ENCODE measurements at places on chromosomes 6 and 20.

GRCh38 chr6:158311193-158311592 lies 1.1 kb upstream of the TULP4 start:
- no peak for DNase-seq

DNA sequence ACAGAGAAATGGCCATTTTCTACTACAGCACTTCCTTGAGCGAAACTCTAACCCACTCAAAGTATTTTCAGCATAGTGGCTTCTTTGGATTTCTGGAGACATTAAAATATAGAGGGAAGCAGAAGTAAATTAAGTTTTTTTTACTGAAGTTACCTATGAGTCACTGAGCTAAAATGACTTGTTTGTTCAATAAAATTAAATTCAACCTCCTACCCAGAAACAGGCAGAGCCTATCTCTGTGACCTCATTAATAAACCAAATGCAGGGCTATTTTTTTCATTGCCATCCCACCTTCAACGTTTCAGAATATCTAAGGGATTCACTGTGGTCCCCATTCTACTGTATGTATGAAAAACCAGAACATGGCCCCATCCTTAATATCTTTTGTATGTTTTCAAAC lies 133.0 kb downstream of the MTFR2 start:
- no peak for DNase-seq

DNA sequence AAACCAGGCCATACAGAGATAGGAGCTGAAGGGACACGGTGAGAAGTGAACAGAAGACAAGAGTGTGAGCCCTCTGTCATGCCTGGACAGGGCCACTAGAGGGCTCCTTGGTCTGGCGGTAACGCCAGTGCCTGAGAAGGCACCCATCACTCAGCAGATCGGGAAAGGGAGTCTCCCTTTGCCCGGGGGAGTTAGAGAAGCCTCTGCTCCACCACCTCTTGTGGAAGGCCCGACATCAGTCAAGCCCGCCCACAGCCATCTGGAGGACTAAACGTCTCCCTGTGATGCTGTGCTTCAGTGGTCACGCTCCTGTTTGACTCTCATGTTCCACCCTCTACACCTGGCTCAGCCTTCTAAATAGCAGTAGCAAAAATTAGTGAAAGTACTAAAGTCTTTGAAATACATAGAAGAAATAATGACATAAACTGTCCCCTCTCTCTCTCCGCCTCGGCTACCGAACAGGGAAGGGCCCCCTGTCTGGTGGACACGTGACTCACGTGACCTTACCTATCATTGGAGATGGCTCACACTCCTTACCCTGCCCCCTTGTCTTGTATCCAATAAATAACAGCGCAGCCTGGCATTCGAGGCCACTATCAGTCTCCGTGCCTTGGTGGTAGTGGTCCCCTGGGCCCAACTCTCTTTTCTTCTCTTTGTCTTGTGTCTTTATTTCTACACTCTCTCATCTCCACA lies 66.7 kb downstream of the RPP21 start:
- DNase-seq: no peak

GRCh38 chr20:17987988-17988387 lies 19.2 kb downstream of the MGME1 start:
- DNase-seq: no peak

DNA sequence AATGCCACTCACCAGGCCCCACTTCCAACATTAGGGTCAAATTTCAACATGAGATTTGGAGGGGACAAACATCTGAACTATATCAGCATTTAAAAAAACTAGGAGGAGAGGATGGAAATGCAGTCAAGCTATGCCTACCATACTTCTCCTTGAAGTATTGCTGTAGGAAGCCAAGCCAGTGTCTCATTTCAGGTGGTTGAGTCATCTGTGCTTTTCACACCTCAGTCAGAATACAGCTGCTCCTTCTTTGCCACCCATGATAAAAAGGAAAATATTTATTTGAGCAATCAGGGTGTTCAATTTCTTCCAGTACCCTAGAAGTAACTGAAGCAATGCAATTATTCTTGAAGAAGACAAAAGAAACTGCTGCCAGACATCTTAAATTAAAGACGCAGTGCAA lies 47.0 kb upstream of the EEF1E1 start:
- DNase-seq: no peak

GRCh38 chr20:52268184-52268749 lies 76.7 kb upstream of the ZFP64 start:
- DNase-seq: no peak

DNA sequence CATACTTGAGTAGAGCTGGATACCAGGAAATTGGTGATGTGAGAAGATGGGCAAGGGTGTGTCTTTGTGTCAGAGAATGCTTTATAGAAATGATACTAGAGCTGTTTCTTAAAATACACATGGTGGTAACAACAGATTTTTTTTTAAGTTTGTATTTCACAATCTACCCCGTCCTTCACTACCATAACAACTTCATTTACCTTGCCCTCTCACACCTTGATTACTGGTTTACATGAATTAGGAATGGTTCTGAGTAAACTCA lies 45.4 kb downstream of the RARS2 start:
- DNase-seq: no peak

GRCh38 chr6:20810727-20811108 lies 276.5 kb downstream of the CDKAL1 start:
- DNase-seq: no peak

- DNase-seq: no peak
These were observed 255.5 kb upstream of the RUNX2 start for GRCh38 chr6:45072673-45073072.

- DNase-seq: no peak
These were observed 77.5 kb upstream of the ESR1 start for GRCh38 chr6:151729829-151730495.

- no peak for DNase-seq
These were observed 67.4 kb downstream of the BTBD9 start for GRCh38 chr6:38572186-38572813.

- DNase-seq: no peak
These were observed 139.3 kb downstream of the CD164 start for GRCh38 chr6:109242925-109243324.

GRCh38 chr6:44275271-44275748 lies 5.1 kb downstream of the TMEM151B start:
- DNase-seq: no peak

DNA sequence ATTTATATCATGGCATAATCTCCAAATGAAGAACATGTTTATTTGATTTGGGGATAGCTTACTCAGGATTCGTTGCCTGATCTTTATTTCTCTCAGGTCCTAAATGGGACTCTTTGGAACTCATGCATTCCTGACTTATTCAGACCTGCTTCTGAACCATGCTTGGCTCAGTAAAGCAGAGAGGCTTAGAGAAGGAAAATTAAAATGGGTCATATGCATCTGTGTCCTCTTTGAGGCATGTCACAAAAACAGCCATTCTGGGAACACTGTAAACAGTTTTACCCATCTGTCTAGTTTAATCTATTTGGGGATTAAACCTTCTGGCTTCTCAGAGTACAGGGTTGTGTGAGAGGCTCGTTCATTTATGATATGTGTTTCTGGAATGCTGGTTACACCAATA lies 1017.3 kb downstream of the KIF16B start:
- DNase-seq: no peak

DNA sequence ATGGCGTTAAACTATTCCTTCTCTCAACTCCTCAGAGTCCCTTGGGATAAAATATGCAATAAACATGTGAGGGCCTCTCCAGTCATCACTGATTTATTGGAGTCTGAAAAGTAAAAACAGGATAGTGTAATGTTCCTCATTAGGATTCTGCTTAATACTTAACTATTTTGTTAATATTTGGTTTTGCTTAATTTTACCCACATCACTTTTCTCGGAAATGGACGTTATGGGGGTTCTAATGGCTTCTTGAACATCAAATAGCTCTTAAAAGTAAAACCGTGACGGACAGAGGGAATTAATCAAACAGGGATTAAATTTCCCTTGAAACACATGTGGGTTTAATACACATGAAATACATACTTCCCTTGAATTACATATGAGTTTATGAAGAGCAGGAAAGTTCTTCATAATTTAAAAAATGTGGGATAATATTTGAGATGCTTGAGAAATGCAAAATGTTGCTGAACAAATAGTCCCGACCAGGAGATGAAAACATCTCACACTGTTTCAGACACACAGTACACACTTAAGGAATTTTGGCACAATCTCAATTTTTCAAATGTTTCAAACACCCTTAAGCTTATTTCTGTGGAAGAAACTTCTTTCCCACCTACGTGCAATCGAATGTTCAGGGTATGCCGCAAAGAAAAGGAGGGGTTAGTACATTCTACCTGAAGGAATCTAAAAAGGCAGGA lies 38.4 kb upstream of the EIF2S2 start:
- no peak for DNase-seq

DNA sequence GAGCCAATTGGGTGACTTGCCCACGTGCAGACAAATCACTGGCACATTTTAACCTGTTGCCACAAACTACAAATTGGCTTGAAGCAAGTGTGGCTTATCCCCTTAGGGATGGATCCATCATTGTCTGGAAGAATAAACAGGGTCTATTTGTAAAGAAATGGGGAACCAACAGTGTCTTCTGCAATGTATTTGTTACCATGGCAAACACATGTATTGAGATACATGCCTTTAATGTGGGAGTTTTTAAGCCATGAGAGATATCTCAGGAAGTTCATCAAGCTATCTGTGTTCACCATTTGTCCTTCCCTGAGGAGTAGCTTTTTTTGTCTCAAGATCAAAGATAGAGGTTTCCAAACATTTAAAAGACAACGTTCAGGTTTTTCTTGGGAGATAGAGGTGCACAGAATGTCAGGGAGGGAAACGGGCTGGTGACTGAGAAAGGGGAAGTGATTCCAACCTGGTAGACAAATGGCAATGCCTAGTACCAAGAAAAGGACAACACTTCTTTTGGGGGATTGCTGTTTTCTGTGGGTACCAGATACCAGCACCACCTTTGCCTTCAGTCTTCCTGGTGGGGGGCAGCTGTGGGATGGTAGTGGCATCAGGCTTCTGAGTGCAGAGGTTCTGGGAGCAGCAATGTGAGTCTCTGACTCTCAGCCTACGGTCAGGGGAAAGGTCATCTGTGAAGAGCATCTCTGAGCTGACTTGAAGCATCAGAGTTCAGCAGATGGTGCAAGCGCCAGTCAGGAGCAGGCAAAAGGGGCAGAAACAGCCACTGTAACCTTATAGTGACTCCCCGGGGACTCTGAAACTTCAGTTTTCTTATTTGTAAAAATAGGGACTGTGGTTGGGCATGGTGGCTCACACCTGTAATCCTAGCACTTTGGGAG lies 20.1 kb upstream of the BCAS1 start:
- no peak for DNase-seq

- DNase-seq: no peak
These were observed 132.8 kb downstream of the ARID1B start for GRCh38 chr6:156910011-156910334.

- no peak for DNase-seq
These were observed 78.1 kb downstream of the UNC5CL start for GRCh38 chr6:40960742-40961430.

- DNase-seq: no peak
These were observed 30.1 kb downstream of the PIM1 start for GRCh38 chr6:37200085-37200484.

- no peak for DNase-seq
These were observed 42.8 kb downstream of the PFDN4 start for GRCh38 chr20:54250691-54251090.

GRCh38 chr6:130851026-130851425 lies 23.8 kb downstream of the SMLR1 start:
- no peak for DNase-seq

- no peak for DNase-seq
These were observed 220.8 kb upstream of the FOXA2 start for GRCh38 chr20:22805219-22805618.

DNA sequence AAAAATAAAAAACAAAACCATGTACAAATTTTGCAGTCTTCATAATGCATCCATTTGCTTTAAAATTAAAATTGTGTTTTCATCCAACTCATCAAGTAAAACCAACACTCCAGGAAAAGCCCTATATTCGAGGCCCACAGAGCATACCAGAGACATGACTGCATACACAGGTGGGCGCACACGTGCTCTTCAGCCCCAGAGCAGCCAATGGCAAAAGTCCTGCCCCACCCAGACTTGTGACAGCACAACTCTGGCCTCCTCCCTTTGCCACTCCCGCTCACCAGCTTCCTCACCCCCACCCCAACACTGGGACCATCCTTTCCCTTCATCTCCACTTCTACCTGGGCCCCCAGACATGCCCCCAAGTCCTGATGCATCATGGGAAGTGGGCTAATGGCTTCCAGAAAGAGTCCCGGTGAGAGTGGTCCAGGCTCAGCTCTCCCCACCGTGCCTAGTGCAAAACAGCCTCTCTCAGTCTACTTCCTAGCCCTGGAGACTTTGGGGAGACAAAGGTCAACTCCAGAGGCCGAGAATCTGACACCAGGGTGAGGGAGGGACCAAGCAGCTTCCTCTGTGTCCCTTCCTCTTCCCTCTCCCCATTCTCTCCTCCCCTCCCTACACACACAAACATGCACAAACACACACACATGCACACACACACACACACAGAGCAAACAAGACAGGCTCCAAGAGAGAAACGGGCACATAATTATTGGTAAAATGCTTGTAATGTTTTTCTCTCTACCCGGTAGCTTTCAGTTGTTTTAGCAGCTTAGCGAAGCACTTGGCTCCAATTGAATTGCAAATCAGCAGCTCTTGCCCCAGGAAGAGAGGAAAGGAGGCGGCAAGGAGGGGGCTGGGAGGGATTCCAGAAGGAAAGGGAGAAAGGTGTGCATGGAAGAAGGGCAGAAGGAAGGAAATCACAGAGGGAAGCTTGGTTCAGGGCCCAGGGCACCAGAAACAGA lies 14.3 kb downstream of the GRM4 start:
- DNase-seq: peak; percentile 18

DNA sequence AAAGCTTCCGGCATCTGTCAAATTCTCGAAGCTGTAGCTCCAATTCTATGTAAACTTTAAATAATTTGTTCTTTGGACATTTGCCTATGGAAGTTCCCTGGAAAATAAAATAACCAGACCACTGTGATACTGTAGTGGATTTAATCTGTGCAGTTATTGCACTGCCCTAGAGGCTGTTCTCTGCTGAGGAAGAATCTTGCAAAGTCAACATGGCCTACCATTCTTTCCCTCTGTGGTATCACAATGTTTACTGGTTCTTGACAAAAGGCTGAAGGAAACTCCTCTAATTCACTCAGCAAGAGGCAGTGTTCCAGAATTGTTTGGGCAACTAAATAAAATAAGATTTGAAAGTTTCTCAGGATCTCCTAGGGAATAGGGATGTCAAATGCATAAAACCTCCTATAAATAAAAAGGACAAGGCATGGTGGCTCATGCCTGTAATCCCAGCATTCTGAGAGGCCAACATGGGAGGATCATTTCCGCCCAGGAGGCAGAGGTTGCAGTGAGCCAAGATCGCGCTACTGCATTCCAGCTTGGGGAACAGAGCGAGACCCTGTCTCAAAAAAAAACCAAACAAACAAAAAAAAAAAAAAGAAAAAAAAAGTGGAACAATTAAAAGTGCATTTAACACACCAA lies 12.4 kb downstream of the CRNKL1 start:
- no peak for DNase-seq
